OCI-LY7 (cell line): ENCODE measurements at places on chromosomes 13 and 19.
A peak's percentile ranks its signal among the peaks of the same experiment; 100 is the strongest.

DNA sequence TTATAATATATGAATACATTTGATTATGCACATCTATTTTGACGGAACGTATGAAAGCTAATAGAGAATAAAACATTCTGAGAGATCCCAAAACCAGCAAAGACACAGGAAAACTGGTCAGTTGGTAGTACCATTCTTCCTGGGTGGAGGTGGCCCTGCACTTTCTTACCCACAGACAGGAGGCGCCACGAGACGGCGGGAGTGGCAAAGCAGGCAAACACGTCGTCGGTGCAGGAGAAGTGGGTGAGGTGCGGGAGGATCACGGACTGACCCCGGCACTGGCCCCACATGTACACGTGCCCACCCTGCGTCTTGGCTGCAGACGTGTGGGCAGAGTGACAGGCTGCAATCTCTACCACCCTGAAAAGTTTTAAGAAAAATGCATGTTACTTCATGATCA, 36.1 kb downstream of the RCBTB1 start:
- DNase-seq, result no peak

DNA sequence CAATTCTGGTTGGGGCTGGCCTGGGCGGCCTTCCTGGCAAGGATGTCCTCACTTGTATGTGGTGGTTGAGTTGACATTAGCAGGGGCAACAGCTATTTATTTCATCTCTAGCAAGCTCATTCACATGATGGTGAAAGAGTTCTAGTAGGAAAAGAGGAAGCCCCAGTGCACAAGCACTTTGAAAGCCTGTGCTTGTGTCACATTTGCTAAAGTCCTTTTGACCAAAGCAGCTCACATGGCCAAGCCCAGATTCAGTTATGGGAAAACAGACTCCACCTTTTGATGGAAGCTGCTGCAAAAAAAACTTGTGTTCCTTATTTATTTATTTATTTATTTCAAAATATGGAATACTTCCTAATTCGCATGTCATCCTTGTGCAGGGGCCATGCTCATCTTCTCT, 17.2 kb downstream of the GTF2F2 start:
- no peak for DNase-seq

- no peak for DNase-seq
Measured at GRCh38 chr19:28880735-28881401, 332.1 kb downstream of the UQCRFS1 start.

- DNase-seq, result no peak
Measured at GRCh38 chr13:32021785-32022184, 9.8 kb upstream of the FRY start.

DNA sequence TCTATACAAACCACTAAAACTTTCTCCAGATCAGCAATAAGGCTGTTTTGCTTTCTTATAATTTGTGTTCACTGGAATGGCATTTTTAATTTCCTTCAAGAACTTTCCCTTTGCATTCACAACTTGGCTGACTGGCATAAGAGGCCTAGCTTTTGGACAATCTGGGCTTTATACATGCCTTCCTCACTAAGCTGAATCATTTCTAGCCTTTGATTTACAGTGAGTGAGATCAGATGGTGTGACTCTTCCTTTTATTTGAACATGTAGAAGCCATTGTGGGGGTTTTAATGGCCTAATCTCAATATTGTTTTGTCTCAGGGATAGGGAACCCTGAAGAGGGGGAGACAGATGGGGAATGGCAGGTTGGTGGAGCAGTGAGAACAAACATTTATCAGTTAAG, 82.7 kb downstream of the FOXO1 start:
- no peak for DNase-seq

DNA sequence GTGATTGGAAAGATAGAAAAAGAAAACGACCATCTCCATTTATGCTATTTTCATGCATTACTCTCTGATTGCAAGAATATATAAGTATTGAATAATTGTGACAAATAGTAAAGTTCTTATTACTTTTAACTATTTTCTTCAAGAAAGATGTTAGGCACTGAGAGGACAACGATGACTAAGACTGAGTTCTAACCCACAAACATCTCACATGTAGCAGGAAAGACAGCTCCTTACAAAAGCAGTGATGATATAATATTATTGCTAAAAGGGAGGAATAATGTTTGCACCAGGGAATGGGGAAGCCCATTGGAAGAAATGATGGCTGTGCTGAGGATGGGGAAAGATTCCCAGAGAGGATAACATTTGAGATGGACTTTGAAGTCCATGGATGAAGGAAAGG, 22.6 kb downstream of the RXFP2 start:
- DNase-seq, result no peak

- DNase-seq, result no peak
Measured at GRCh38 chr13:58712191-58712590, 1080.6 kb downstream of the PCDH17 start.

GRCh38 chr13:23776698-23777574, 112.3 kb downstream of the MIPEP start:
- DNase-seq, result peak; percentile 78

DNA sequence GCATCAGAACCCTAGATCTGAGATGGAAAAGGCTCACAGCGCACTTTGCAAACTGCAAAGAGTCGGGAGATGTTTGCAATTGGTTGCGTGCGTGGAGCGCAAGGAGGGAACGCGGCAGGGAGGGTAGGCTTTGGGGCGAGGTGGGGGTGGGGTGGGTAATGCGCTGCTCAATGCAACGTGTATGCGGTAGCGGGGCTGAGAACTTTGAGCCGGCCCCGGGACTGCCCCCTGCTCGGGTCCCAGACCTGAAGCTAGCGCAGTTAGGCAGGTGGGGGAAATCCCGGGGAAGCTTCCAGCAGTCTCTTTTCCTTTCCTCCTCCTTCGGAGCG, 971 bp downstream of the FOSB start:
- no peak for DNase-seq

DNA sequence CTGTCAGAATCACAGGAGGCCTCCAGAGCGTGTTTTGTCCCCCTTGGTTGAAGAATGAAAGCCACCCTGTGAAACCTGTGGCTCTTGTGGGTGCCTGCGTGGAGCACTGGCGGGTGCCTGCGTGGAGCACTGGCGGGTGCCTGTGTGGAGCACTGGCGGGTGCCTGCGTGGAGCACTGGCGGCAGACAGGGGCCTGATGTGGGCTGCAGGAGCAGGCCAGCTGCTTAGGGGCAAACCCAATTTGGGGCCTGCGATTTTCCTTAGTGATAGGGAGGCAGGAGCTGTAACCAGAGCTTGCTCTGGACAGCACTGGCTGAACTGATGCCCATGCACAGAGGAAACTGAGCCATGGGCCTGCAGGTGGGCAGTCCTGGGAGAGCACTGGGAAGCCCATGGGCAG, 24.3 kb downstream of the ARHGEF7 start:
- no peak for DNase-seq

GRCh38 chr13:38883783-38884182, 106.8 kb downstream of the STOML3 start:
- no peak for DNase-seq

DNA sequence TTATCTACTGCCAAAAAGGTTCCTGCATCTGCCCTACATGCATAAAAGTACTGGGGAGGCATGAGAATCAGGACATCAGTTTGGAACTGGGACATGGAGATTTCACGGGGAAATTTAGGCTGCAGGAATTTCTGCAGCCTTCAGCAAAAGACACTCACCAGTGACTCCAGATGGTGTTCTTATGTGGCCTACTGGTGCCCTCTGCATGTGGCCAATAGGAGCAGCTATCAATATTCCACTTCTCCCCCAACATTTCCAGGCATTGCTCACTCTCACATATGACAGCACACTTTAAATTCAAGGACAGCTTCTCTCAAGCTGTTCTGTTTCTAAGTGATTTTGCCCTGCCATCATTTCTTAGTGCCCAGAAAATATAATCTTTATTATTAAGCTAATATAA, 570.5 kb upstream of the ARGLU1 start:
- no peak for DNase-seq

GRCh38 chr13:38814331-38814730, 127.5 kb downstream of the FREM2 start:
- no peak for DNase-seq

DNA sequence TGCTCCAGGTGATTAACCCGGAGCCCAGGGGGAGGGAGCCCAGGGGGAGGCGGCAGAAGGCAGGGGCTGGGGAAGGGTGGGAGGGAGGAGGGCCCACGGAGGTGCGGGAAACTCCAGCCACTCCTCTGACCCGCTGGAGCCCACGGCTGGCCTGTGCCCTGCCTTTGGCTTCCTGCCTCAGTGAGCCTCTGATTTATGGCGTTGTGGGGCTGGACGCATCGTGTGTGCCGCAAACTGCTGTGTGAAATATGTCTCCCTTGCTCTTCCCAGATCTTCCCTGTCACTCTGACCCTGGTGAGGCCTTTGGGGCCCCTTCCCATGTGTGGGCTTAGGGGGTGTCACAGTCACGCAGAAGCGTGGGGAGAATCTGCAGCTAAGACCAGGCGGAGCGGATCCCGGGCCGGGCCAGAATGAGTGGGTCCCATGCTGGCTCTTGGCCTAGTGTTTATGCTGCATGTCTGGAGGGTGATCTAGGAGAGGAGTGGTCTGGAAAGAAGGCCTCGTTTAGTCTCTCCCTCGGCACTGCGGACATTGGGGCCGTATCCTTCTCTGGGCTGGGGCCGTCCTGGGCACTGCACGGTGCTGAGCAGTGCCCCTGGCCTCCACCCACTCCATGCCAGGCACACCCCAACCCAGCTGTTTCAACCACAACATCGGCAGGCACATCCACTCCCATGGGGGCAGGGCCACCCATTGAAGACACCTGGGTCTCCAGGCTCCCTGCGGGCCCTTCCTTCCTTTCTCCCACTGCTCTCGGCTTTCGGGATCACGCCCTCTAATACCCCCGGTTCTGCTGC, 123.0 kb downstream of the KDM4B start:
- DNase-seq, result no peak

DNA sequence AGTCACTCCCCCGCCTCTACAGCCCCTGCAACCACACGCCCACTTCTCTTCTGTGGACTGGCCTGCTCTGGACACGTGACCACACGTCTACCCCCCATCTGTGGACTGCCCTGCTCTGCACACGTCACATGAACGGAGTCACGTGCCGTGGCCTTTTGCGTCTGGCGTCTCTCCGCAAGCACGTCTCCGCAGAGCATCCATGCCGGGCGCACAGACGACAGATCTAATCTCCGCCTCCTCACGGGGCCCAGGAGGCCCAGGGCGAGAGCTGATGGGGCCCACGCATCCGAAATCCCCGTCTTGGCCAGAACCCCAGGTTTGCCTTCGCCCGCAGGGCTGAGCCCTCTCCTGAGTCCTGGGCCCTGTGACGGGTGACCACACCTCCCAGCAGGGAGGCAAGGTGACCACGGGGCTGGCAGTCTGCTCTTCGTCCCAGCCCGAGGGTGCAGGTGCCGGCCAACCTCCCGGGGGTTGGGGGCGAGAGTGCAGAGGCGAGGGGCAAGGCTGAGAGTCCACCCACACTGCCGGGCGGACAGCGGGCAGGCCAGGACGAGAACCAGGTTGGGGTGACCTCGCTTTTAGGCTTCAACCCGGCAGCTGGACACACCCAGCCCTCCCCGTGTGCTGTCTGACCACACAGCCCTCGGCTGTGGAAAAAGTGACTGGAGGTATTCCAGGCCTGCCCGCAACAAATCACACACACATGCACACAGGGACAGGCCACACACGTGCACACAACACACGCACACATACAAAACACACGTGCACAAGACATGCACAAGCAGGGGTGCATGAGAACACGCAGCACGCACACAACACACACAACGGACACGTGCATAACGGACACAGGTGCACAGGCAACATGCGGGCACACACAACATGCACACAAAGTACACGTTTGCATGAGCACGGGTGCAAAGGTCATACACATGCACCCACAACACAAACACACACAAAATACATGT, 3.9 kb downstream of the SBNO2 start:
- no peak for DNase-seq

DNA sequence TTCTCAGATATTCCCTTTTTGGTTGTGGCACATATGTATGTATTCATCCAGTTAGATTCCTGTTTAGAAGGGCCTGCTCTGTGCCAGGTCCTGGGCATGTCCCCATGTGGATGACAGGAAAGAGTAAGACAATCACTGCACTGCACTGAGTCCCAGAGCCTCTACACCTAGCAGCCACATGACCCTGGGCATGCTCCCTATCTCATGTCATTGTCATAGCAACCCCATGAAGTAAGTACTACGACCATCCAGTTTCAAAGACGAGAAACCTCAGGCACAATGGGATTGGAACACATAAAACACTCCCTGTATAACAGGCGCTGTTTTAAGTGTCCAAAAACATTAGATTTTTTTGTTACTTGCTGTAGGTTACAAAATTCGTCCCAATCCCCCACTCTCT, 594.4 kb downstream of the UQCRFS1 start:
- no peak for DNase-seq

DNA sequence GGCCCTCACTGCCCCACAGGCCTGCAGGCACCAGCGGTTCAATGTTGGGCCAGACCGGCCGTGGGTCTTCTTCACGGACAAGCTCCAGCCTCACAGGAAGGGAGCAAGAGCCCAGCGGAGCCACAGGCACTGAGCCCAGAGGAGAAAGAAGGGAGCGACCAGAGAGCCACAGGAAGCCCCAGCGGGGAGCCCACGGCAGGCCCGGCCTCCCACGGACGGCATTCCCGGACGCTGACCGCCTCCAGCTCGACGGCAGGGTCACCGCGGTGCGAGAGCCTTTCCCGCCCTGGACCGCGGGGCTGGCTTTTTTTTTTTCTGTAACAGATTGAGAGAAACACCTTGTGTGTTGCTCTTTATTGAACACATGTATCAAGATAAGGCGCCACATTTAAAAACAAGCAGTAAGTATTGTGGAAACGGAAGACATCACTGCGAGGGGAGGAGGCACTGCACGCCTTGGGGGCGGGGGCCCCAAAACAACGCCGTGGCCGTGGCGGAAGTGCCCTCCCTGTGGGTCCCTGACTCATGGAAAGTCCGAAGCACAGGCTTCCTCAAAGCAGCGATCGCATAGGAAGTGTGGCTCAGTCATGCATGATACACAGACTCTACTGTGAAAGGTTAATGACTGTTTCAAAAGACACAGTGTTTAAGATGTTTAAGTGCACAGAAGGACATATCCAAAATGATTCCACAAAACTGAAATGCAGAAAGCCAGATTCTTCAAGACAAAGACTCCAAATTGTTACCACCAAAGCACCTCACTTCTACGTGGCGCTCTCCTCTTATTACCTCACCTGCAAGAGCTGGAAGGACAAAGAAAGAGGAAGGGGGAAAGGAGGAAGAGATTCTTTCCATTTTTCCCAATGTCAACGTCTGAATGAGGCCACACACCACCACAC, 3.5 kb downstream of the RASA3 start:
- DNase-seq, result peak; percentile 80

- no peak for DNase-seq
Measured at GRCh38 chr13:107743100-107743499, 472.2 kb downstream of the LIG4 start.

GRCh38 chr19:50003254-50003788, 21.9 kb downstream of the VRK3 start:
- DNase-seq, result no peak

DNA sequence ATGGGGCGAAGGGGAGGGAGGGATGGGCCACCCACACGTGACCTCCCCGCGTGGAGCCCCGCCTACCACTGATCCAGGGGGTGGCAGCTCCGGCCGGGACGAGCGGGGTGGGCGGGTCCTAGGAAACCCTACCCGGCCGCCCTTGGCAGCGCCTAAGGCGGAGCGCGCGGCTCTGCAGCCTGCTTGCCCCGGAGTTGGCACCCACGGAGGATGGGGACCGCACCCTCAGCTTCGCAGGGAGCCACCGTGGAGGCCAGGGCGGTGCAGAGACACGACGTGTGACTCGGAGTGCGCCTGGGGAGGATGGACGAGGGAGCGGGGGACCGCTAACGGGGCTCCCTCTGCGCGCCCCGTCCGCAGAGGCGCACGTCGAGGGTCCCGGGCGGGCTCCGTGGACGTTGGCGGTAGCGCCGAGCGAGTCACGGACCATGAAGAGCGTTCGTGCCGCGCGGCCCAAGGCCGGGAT, at the start of gene RGS9BP:
TSS of gene RGS9BP (plus strand) at position 129 of the 466 bp plus-strand sequence. CDS start 416 bp downstream, outside the sequence.
- DNase-seq, result no peak
